PC-9 (cell line): ENCODE measurements at places on chromosomes 13 and 19. TPM values are rescaled to one million over a fixed set of nuclear protein-coding genes. Genes with fewer than 3 reads are reported as not detected.

Gene KCNK6
- total RNA-seq = 6.1 and 9.3 TPM in 2 replicates

Gene C13orf42
- total RNA-seq = not detected in 2 replicates

Gene P2RY11
- total RNA-seq = 23.7 and 27.4 TPM in 2 replicates

Gene BCKDHA
- 26.3 and 28.4 TPM in 2 replicates for total RNA-seq

Gene CYP4F2
- 0.31 and 1.1 TPM in 2 replicates for total RNA-seq

Gene TARM1
- not detected in 2 replicates for total RNA-seq

Gene OCEL1
- 30.6 and 34.5 TPM in 2 replicates for total RNA-seq

Gene ZNF709
- 1.6 and 1.8 TPM in 2 replicates for total RNA-seq

Gene CEACAM20
- total RNA-seq = not detected in 2 replicates

Gene CLEC17A
- total RNA-seq = not detected in 2 replicates

Gene FBXO27
- total RNA-seq = 48.5 and 88.9 TPM in 2 replicates

Gene CYP2F1
- not detected in 2 replicates for total RNA-seq

Gene PCP2
- total RNA-seq = 0.92 and 1.0 TPM in 2 replicates

Gene GJA3
- 0.15 TPM in 1 of 2 replicates, not detected in the other for total RNA-seq

Gene LYPD5
- total RNA-seq = 2.6 and 2.9 TPM in 2 replicates

Gene ZSCAN18
- total RNA-seq = 76.3 and 90.5 TPM in 2 replicates

Gene TSSK6
- 2.0 and 3.3 TPM in 2 replicates for total RNA-seq

Gene MADCAM1
- total RNA-seq = 1.1 and 1.7 TPM in 2 replicates

Gene GPR108
- 58.3 and 66.8 TPM in 2 replicates for total RNA-seq

Gene CASP14
- total RNA-seq = 0.58 and 1.9 TPM in 2 replicates

Gene SLITRK6
- total RNA-seq = 1.9 and 3.4 TPM in 2 replicates

Gene ZNF66
- 3.9 and 4.9 TPM in 2 replicates for total RNA-seq

Gene TEX101
- total RNA-seq = not detected in 2 replicates

Gene IGFL4
- total RNA-seq = not detected in 2 replicates

Gene CYP4F11
- total RNA-seq = 152 and 187 TPM in 2 replicates

Gene ARRDC2
- 15.5 and 20.6 TPM in 2 replicates for total RNA-seq

Gene CPB2
- total RNA-seq = not detected in 2 replicates

Gene VSTM1
- total RNA-seq = 0.59 TPM in 1 of 2 replicates, not detected in the other

Gene CLIP3
- total RNA-seq = 4.2 and 5.0 TPM in 2 replicates

Gene COG6
- 23.7 and 24.3 TPM in 2 replicates for total RNA-seq

Gene PIK3R2
- 58.3 and 61.8 TPM in 2 replicates for total RNA-seq

Gene CERS1
- total RNA-seq = 2.7 and 4.9 TPM in 2 replicates

Gene KLK4
- total RNA-seq = not detected in 2 replicates

Gene ARHGAP45
- 20.2 and 20.6 TPM in 2 replicates for total RNA-seq

Gene PTH2
- total RNA-seq = not detected in 2 replicates

Gene CCDC61
- 22.8 and 24.8 TPM in 2 replicates for total RNA-seq

Gene HSH2D
- 10.9 and 13.7 TPM in 2 replicates for total RNA-seq

Gene PTGIR
- total RNA-seq = 0.28 TPM in 1 of 2 replicates, not detected in the other

Gene NALCN
- 7.7 and 8.8 TPM in 2 replicates for total RNA-seq

Gene CACNG7
- total RNA-seq = not detected in 2 replicates

Gene GNA15
- 14.2 and 16.3 TPM in 2 replicates for total RNA-seq

Gene CALR3
- not detected in 2 replicates for total RNA-seq

Gene ZFP14
- 5.9 and 6.7 TPM in 2 replicates for total RNA-seq

Gene NKPD1
- 0.37 and 0.75 TPM in 2 replicates for total RNA-seq

Gene N4BP2L1
- total RNA-seq = 3.0 and 4.0 TPM in 2 replicates
